ENCODE measurements at places on chromosomes 1 and 21.

DNA sequence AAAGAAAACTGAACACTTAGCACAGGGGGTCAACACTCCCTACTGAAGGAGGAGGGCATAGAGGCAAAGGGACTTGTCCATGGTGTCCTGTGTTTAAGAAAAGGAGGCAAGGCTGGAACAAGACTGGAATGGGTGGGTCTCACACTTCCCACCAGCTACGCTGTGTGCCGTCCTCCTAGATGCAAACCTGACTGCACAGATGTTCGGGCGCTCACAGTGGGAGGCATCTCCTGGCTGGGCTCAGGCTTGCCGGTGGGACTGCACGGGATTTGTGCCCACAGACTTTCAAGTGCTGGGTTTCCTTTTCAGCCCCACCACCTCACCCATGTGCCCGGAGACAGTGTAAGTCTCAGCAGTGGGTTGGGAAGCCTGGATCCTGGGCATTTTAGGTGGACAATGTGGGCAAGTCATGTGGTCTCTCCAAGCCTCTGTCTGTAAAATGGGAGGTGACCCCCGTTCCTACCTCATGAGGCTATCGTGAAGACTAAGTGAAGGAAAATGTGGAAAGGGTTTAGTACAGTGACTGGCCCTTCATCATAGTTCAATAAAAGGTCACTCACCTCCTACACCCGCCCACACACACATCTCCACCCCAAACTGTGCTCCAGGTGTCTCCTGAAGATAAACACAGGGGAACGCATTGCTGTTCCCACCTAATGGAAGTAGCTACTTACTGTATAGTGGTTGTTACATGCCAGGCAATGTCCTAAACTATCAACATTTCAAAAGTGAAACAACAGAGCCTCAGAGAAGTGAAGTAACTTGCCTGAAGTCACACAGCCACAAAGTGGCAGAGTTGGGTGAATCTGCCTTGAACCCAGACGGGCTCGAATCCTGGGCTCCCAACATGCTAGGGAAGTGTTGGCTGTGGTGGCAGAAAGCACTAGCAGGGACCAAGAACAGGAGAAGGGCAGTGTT, 36.0 kb downstream of the ATP1A1 start:
- no peak for DNase-seq

GRCh38 chr21:40835184-40835694, 11.7 kb downstream of the DSCAM start:
- DNase-seq = no peak

- DNase-seq = no peak
Observed at GRCh38 chr1:160763993-160764392, 24.9 kb downstream of the SLAMF7 start.

DNA sequence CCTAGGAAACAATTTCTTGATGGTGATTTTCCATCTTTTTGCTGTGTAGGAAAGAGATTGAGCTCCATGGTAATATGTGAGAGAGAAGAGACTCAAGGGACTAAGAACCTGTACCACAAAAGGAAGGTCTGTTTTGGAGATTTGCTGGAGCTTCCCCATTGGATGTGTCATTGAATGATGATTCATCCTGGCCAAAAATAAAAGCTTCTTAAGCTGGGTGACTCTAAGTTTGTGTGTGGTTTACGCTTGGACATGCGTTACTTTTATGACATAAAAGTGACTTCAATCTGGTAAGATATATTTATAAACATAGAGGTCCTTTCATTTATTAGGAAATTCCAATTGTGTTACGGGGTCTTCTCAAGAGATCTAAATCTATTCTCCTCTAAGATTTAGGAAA, 17.4 kb upstream of the IL19 start:
- peak; percentile 72 for DNase-seq

GRCh38 chr1:33374336-33375105, 53.6 kb upstream of the A3GALT2 start:
- no peak for DNase-seq

DNA sequence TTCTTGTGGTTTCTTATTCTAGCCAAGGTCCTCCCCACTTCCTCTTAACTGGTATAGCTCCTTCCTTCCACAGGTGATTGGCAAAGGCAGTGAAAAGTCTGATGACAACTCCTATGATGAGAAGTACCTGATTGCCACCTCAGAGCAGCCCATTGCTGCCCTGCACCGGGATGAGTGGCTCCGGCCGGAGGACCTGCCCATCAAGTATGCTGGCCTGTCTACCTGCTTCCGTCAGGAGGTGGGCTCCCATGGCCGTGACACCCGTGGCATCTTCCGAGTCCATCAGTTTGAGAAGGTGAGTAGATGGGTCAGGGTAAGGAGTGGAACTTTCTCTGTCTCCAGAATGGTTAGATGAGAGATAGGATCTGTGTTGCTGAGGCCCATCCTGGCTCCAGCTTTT, 14.2 kb upstream of the CELSR2 start:
- no peak for DNase-seq

DNA sequence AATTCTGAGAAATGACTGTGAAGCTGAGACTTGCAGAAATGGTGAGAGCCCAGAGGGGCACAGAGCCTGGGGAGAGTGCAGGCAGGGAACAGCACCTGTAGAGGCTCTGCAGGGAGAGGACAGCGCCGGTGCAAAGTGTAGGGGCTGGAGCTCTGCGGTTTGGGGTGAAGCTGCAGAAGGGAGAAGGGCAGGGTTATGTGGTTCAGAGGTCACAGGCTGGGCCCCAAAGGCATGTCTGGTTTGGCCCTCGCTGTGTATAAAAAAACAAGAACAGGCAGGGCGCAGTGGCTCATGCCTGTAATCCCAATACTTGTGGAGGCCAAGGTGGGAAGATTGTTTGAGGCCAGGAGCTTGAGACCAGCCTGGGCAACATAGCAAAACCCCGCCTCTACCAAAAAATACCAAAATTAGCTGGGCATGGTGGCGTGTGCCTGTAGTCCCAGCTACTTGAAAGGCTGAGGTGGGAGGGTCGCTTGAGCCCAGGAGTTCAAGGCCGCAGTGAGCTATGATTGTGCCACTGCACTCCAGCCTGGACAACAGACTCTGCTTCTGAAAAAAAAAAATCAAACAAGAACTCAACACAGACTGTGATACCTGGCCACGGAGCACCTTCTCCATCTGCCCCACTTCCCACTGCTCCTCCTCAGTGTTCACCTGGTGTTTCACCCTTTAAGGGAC, 29.1 kb downstream of the SERINC2 start:
- DNase-seq = no peak

- no peak for DNase-seq
Observed at GRCh38 chr1:1819762-1820161, 41.5 kb upstream of the NADK start.

DNA sequence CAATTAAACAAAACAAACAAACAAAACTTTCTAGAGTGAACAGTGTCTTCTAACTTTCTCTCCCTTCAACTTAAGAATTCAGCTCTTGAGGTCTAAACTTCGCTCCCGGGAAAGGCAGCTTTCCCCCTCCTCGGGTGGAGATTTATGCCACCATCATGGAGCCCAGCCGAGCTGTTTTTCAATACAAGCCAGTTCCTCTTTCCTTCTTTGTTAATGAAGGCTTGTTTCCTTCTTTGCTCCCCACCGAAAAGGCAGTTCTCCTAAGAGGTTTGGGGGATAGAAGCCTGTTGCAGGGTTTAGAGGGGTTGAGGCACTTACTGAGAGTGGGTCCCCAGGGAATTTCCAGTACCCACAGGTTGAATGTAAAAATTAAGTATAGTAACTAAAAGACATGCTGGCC, 26.5 kb downstream of the OLIG1 start:
- no peak for DNase-seq

GRCh38 chr1:186659890-186660341, 20.3 kb downstream of the PTGS2 start:
- no peak for DNase-seq

GRCh38 chr1:65059930-65060538, 88.0 kb upstream of the AK4 start:
- DNase-seq = peak; percentile 40

- no peak for DNase-seq
Observed at GRCh38 chr1:168394858-168395257, 114.2 kb downstream of the TBX19 start.

- no peak for DNase-seq
Observed at GRCh38 chr21:43361127-43361492, 65.8 kb downstream of the SIK1 start.

DNA sequence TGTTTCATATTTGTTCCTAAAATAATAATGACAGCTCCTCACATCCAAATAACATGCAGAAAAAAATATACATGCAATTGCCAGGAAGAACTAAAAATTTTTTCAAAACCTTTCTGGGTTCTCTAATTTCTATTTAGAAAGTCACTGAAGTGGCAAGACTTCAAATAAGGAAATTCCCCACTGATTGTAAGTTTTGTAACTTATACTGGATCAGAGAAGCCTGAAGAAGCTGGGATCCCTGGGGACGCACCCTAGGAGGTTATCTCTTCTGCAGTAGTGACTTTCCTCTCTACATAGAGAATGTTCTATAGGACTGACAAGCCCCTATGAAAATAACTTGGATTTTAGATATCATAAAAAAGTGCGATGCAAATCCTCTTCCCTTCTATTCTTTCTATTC, 182.6 kb downstream of the MRPL39 start:
- no peak for DNase-seq

GRCh38 chr1:95067568-95067967, 5.2 kb downstream of the ALG14 start:
- DNase-seq = no peak

GRCh38 chr1:85148524-85149250, 52.1 kb downstream of the SYDE2 start:
- DNase-seq = peak; percentile 41

DNA sequence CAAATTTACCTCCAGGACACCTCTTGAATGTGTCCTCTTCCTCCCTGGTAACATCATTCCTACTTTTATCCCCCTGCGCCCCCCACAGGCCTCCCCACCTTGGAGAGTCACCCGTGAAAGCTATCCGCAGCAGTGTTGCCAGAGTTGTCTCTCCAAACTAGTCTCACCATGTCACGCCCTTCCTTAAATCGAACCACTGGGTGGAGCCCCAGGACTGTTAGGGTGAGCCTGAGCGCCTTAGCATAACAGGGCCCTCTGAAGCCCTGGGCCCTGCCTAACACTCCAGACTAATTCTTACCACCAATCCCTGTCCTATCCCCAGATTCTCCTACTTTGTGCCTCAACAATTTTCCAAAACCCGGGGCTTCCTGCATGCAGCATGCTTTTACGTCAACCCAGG, 35.0 kb downstream of the HSD3B2 start:
- DNase-seq = no peak

- DNase-seq = peak; percentile 45
Observed at GRCh38 chr1:185853739-185854138, 119.5 kb downstream of the HMCN1 start.

GRCh38 chr1:156480411-156481192, 20.0 kb downstream of the MEF2D start:
- no peak for DNase-seq

GRCh38 chr21:18831942-18832676, 428.5 kb upstream of the TMPRSS15 start:
- no peak for DNase-seq

GRCh38 chr1:60581455-60582220, 500.7 kb upstream of the NFIA start:
- DNase-seq = no peak

- DNase-seq = no peak
Observed at GRCh38 chr21:15366555-15366954, 301.8 kb upstream of the NRIP1 start.

DNA sequence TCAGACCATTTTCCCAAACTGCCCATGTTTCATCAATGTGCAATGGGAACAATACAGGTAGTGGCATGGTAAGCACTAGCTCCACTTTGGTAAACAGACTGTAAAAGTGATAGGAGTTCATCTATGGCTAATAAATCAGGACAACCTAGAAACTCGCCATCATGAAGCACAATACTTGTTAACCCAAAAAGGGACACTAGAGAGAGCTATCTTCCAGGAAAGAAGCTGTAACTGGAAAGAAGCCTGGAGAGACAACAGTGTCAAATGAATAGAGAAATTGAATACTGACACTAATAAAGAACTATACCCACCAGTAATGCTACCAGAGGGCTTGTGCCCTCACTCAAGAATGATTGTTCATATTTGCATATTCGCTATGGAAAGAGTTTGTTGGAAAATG, 164.7 kb upstream of the RGS18 start:
- peak; percentile 21 for DNase-seq

- DNase-seq = no peak
Observed at GRCh38 chr1:7380712-7381111, 390.4 kb upstream of the VAMP3 start.

- DNase-seq = no peak
Observed at GRCh38 chr1:230083053-230083452, 16.0 kb downstream of the GALNT2 start.

DNA sequence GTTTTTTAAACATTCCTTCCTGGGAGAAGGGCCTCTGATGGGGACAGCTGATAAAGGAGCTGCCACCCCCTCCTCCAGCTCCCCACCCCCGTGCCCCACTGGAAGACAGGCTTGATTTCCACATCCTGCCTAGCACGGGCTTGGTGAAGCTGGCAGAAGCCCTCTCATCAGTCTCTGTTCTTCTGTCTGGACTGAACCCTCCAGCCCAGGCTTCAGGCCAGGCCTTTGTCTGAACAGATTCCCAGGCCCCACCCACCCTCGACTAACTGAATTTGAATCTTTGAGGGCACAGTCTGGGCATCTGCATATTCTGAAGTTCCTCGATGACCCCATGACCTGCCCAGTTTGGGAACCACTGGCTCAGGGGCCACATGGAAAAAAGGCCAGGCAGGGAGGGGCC, 75.3 kb downstream of the CD58 start:
- no peak for DNase-seq

GRCh38 chr21:25859235-25859929, 124.6 kb downstream of the GABPA start:
- DNase-seq = no peak

GRCh38 chr1:179187043-179187442, 42.4 kb downstream of the ABL2 start:
- DNase-seq = no peak

GRCh38 chr1:43653339-43653738, 3.4 kb downstream of the KDM4A start:
- no peak for DNase-seq

Measured in stromal cell of bone marrow (primary cell).